Heart right ventricle (tissue), 16 donors: ENCODE measurements at places on chromosomes 7 and 10. TPM values are rescaled to one million over a fixed set of nuclear protein-coding genes. Genes with fewer than 3 reads are reported as not detected.

GRCh38 chr10:32166365-32166764 lies 110.1 kb upstream of the KIF5B start:
- DNase-seq, result no peak

DNA sequence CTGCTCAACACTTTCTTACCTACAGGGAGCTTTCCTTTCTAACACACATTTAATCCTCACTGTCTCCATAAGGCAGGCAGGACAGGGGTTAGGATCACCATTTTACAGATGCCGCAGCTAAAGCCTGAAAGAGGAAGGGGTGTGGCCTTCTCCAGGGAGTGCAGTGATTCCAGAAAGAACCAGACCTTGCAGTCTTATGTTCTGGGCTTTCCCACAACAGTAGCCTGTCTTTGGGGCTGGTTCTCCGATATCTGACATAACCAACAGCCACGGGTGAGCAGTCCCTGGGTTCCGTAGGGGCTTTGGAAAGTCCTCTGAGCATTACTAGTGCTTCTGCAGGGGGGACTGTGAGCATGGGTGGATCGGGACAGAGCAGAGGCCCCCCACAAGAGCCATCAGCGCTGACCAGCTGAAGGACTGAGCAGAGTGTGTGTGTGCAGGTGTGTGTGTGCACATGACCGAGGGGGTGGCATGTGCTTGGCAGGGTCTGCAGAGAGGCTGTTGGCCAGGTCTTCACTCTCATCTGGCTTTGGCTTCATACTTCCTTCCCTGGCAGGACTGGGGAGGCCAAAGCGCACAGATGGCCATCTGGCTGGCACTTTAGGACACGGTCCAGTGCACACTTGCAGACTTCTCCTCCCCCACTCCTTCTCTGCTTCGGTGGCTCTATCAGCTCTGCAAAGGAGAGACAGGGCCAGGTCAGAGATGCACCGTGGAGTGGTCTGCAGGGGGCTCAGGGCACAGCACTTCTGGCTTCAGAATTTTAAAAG lies 400.3 kb downstream of the RPS24 start:
- no peak for DNase-seq

GRCh38 chr10:99297033-99297432 lies 32.1 kb upstream of the CNNM1 start:
- DNase-seq, result no peak

Gene PKD2L1
- total RNA-seq, result not detected

GRCh38 chr7:7740037-7740355 lies 21.6 kb upstream of the RPA3 start:
- DNase-seq, result no peak

Gene HOXA4
- total RNA-seq, result not detected

DNA sequence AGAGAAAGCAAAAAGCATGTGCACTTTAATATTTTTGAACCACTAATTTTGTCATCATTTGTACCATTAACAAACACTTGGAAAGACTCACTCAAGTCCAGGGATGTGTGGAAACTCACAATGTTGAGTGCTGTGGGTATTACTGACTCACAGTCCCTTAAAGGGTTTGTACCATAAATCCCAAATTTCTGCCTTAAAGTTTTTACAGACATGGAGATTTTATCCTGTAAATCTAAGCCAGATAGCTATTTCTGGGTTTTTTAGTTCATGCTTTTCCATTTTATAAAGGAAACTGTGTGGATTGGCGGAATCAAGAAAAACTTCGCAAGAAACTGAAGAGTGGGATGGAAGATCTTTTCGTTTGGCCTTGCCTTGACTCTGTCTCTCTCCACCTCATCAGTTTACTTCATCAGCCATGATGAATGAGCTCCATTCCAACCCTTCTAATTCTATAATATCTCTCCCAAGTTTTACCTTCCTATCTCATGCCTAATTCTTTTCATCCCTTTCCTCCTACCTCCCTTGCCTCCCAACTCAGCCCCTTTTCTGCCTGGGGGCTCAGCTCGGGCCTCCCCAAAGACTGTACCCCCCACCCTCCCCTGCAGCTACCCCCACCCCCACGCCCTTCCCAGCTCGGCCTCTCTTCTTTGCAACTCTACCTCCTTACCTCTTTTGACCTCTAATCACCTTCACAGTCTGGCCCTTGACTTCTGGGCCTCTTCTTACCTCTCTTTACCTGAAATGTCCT lies 218.5 kb upstream of the MKLN1 start:
- DNase-seq, result no peak
